ENCODE measurements at places on chromosomes 3 and 15.

- no peak for DNase-seq
Measured at GRCh38 chr3:39387411-39387975, 4.3 kb downstream of the SLC25A38 start.

- DNase-seq: no peak
Measured at GRCh38 chr3:66778107-66778506, 220.0 kb upstream of the KBTBD8 start.

DNA sequence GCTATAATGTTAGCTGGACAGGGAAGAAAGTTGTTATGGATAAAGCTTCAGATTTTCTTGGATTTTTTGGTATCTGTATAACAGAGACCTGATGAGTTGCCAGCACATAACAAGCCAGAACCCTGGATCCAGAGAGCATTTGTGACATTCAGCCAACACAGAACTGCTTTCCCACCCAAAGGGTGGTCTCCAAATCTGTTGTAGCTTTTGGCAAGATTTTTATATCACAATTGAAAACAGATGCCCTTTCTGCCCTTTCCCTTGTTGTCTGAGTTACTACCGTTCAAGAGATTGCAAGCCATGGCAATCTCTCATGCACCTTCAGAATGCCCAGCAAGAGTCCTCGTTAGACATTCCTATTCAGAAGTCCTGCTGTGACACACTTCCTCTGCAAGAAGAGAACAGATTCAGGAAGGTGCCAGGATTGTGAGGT lies 107.6 kb upstream of the FGF7 start:
- no peak for DNase-seq

DNA sequence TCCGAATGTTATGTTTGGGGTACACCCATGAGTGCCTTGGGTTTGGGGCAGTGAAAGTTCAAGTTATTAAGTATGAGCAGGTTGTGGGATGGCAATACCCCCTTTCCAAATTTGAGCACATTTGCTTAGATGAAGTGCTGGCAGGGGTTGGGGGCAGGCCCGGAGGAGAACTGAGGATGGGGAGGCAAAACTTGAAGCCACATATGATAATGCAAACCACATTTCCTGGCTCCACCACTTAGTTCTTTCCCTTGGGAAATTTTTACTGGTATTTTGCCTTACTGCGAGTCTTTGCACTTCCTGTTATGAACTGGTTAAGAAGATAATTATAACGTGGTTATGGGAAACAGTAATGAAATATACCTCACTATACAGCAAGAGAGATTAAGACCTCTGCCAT lies 336.0 kb upstream of the ONECUT1 start:
- no peak for DNase-seq

DNA sequence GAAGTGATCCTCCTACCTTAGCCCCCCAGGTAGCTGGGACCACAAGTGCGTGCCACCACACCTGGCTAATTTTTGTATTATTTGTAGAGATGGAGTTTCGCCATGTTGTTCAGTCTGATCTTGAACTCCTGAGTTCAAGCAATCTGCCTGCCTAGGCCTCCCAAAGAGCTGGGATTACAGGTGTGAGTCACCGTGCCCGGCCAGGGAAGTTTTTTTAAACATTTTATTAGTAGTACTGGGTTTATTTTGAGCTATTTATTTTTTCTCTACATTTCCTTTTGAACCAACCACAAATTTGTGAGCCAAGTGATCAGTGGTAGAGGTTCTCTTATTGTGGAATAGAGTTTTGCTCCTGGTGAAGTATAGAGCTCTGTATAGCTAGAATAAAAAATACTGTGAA lies 33.7 kb downstream of the ARMC8 start:
- DNase-seq: no peak

GRCh38 chr3:76063811-76064210 lies 278.5 kb upstream of the ZNF717 start:
- DNase-seq: no peak

DNA sequence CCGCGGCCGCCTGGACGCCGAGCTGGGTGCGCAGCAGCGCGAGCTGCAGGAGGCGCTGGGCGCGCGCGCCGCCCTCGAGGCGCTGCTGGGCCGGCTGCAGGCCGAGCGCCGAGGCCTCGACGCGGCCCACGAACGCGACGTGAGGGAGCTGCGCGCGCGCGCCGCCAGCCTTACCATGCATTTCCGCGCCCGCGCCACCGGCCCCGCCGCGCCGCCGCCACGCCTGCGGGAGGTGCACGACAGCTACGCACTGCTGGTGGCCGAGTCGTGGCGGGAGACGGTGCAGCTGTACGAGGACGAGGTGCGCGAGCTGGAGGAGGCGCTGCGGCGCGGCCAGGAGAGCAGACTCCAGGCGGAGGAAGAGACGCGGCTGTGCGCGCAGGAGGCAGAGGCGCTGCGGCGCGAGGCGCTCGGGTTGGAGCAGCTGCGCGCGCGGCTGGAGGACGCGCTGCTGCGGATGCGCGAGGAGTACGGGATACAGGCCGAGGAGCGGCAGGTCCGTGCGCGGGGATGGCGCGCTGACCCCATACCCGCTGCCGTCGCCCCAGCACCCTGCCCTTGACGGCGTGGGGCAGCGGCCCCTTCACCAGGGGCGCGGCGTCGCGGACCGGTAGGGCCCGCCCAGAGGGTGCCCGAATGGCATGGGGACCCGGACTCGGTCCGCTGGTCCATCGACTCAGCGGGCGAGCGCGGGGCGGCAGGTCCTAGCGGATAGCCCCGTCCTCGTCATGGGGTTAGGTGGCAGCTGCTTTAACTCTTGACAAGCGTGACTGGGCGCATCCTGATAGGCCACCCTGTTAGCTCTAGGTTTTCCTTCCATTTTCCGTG lies 848 bp downstream of the SYNM start:
- DNase-seq: no peak

DNA sequence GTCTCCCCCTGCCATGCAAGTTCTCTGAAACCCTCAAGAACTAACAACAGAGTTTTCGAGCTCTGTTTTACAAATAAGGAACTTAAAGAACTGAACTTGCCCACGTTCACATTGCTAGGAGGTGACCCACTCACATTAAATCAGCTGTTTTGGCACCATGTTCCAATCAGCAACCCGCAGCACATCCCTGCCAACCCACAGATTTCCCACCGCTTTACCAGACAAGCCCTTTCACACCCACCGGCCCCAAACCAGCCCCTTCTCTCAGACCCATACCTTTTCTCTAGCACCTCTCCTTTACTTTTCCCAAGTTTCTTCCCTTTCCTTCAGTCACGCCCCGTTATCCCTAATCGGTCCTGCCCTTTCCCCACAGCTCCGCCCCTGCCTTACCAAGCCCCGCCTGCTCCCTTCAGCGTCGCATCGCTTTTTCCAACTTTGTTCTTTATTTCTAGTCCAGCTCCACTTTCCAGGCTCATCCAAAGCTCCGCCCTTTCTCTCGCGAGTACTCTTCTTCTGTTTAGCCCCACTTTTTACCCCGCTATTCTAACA lies 804 bp upstream of the BRPF1 start:
- DNase-seq: no peak

- no peak for DNase-seq
Measured at GRCh38 chr15:33045066-33045810, 149.3 kb downstream of the FMN1 start.

- DNase-seq: no peak
Measured at GRCh38 chr3:71191031-71191482, 392.5 kb downstream of the FOXP1 start.

- peak; percentile 7 for DNase-seq
Measured at GRCh38 chr15:28191832-28192231, 92.7 kb upstream of the OCA2 start.

GRCh38 chr15:100277087-100277855 lies 64.5 kb downstream of the ADAMTS17 start:
- DNase-seq: no peak

DNA sequence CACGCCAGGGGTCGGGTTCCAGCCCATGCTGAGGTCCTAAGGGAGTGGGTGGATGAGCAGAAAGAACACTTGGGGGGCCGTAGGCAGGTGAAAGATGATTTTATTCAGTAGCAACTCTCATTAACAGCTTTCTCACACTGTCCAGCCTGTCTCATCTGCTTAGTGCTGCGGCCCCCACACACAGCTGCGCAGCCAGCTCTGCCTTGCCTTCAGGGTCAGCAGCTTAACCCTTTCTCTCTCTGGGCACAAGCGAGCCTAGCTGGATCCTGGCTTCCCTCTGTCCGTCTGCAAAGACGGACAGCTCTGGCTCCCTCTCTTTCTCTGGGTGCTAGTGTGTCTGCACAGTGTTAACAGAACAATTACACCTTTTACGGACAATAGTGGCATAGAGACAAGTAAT lies 21.3 kb downstream of the NPAP1 start:
- no peak for DNase-seq

- DNase-seq: no peak
Measured at GRCh38 chr3:23913873-23914743, 2.7 kb downstream of the NKIRAS1 start.

GRCh38 chr15:81183439-81183775 lies 13.3 kb upstream of the IL16 start:
- no peak for DNase-seq

GRCh38 chr15:74320352-74321247 lies 46.8 kb downstream of the CYP11A1 start:
- no peak for DNase-seq

GRCh38 chr15:26298010-26298658 lies 435.0 kb upstream of the ATP10A start:
- no peak for DNase-seq

- no peak for DNase-seq
Measured at GRCh38 chr15:65077981-65078352, 1.4 kb downstream of the KBTBD13 start.

DNA sequence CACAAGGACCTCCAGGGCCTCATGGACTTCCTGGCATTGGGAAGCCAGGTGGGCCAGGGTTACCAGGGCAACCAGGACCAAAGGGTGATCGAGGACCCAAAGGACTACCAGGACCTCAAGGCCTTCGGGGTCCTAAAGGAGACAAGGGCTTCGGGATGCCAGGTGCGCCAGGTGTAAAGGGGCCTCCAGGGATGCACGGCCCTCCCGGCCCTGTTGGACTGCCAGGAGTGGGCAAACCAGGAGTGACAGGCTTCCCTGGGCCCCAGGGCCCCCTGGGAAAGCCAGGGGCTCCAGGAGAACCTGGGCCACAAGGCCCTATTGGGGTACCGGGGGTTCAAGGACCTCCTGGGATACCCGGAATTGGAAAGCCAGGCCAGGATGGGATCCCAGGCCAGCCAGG lies 23.2 kb upstream of the CMSS1 start:
- no peak for DNase-seq

GRCh38 chr3:155037508-155038202 lies 42.5 kb upstream of the MME start:
- DNase-seq: no peak

DNA sequence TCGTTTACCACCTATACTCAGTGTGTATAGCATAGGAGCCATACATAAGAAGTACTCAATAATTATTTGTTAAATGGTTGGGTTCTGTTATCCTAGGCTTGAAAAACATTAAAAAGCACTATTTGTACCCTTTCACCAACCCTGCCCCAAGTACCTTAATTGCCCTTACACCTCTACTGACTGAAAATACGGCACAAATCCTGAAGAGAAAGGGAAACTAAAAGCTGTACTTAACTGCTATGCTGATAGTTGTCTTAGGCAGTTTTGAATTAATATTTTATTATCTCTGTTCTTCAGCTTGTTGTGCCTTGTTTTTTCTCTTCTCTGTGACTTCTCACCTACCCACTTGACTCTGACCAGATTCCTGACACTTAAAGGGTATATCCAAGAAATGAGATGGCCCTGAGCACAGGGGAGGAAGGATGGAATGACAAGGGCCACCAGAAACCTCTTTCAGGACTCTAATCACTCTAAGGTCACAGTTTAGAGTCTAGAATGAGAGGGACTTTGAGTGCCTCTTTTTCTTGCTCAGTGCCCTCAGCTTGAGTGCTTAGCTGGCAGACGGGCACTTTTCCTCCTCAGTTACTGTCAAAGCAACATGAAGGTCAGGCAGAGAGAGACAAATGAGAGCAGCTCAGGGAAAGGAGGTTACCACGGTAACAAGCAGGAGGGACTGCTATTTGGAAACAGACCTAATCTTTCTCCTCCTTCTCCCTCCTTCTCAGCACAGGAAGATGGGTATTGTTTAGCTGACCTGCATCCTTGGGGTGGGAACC lies 136.5 kb downstream of the ZNF609 start:
- peak; percentile 59 for DNase-seq

DNA sequence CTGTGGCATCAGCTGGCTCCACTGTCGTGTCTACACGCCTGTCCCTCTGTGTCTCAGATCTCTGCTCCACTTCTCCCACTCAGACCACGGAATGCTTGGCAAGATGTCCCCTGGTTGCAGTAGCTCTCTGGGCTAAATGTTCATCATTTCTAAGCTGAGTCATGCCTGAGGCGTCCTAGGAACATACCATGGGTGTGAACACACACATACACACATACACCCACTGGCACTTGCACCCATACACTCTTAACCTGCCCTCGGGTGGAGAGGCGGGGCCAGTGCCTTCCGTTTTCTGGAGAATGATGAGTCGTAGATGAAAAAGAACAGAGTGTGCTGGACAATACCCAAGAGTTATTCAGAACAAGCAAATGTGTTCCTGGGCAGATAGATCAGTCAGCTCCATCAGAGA lies 72.4 kb downstream of the SENP2 start:
- DNase-seq: peak; percentile 81

DNA sequence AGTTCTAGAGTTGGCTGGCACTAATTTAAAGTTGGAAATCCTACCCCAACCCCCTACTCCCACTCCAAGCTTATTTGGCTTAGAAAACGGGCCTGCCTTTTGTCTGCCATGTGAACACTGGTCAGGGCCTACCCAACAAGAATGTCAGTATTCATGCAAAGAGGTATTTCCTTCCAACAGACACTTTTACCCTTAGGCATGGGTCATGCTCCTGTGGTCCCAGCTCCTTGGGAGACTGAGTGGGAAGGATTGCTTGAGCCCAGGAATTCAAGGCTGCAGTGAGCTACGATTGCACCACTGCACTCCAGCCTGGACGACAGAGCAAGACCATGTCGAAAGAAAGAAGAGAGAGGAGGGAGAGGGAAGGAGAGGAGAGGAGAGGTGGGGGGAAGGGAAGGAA lies 137.5 kb upstream of the LRTM1 start:
- DNase-seq: no peak

DNA sequence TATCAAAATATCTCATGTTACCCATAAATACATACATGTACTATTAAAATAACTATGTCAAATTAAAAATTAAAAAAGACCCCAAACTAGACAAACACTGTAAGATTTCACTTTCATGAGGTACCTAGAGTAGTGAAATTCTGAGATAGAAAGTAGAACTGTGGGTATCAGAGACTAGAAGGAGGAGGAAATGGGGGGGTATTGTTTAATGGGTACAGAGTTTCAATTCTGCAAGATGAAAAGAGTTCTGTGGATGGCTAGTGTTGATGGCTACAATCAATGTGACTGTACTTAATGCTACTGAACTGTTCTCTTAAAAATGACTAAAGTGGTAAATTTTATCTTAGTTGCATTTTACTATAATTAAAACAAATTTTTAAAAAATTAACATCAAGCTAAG lies 36.6 kb downstream of the RFX7 start:
- DNase-seq: no peak

- DNase-seq: no peak
Measured at GRCh38 chr15:73950479-73950830, 24.2 kb downstream of the LOXL1 start.
